ENCODE measurements at places on chromosomes 1 and 21.

DNA sequence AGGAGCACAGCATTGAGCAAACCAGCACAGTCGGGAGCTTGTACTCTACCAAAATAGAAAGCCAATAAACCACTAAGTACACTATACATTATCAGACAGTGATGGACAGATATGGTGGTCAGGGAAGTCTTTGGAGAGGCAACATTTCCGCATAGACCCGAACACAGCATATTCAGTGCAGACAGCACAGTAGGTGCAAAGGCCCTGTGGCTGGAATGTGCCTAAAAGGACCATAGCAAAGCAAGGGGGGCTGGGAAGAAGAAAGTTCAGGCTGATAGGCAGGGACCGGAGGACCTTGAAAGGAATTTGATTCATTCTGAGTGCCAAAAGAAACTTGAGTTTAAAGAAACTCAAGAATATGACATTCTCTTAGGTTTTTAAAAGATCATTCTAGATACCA lies 92.0 kb upstream of the GALNT2 start:
- DNase-seq = no peak

DNA sequence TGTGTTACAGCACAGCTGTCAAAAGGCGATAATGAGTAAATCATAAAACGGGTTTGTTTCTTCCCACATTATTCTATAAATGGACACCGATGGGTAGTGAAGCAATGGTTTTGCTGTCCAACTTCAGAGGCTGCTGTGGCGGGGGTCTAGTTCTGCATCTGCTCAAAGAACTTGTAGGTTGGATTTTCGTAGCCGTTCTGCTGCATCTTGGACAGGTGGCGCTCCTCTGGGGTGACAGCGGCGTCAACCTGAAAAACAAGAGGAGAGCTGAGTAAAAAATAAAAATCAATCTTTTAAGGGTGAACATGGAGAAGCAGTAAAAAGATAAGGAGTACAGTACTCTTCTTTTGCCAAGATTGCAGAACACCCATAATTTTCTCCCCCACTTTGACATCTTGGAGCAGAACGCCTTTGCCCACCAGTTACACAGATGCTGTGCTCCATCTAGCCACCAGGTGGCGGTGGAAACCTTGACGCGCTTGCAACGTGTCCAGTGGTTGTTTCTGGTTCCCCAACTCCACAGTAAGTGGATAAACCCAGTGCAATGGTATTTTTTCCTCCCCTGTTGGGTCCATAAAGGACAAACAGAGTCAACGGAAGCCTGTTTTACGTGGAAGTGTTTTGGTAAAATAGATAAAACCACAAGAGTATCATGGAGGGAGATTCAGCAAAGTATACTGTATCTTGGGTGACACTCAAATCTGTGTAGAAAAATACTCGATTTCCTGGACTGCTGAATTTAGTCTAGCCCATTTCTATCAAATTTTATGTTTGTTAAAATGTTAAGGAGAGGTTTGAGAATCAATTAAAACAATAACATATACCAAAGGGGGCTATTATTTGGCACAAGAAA lies 147.0 kb downstream of the GABPA start:
- DNase-seq = peak; percentile 54

DNA sequence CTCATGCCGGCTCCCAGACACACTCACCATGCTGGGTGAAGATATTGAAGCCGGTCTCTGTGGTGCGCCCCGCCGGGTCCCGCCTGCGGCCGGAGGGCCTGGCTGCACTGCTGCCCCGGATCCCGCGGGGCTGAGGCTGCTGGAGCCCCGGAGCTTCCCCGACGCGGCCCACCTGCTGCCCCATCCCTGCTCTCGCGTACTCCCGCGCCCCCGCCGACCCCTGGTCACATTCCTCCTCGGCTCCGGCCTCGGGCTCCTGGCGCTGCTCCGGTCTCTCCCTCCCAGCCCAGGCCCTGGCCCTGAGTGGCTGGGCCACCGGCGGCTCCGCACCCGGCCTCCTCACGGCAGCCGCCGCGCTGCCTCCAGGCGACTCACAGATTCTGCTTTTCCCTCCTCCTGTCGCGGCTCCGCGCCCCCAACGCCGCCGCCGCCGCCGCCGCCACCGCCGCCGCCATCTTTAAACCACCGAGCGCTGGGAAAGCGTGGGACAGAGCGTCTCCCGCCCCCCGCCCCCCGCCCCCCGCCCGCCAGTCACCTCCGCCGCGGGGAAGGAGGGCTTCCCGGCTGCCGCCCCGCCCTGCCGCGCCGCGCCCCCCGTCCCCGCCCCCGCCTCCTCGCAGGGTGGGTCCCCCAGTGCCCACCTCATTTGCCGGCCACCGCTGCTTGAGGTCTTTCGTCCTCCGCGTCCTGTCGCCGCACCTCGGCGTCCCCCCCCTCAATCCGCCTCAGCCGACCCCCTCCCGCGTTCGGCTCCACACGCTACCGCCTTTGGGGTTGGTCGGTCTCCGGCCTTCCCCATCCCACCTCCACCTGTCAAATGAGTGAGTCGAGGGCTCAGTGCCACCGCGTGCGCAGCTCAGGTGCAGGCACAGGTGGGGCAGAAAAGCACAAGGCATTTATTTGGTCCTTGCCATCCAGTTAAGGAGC lies at the start of gene ABL2:
Gene ABL2, minus strand, starts transcription at position 464 of the 927 bp plus-strand sequence. Its CDS starts 280 bp downstream, at position 184.
- DNase-seq = peak; percentile 61

GRCh38 chr1:59135761-59136255 lies 161.1 kb upstream of the FGGY start:
- DNase-seq = no peak

GRCh38 chr1:233281711-233282581 lies 13.6 kb downstream of the PCNX2 start:
- no peak for DNase-seq

DNA sequence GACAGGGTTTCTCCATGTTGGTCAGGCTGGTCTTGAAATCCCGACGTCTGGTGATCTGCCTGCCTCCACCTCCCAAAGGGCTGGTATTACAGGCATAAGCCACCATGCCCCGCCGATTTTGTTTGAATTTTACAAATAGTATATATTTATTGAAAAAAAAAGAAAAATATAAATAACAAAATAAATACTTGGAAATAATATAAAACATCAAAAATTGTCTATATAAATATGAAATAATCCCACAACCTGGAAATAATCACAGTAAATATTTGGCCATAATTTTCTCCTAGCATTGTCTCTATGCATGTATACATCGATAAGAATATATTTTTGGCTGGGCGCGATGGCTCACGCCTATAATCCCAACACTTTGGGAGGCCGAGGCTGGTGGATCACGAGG lies 2.7 kb upstream of the PLOD1 start:
- no peak for DNase-seq

- no peak for DNase-seq
Measured at GRCh38 chr1:59670662-59671061, 144.1 kb upstream of the HOOK1 start.

GRCh38 chr1:248804771-248805681 lies 20.7 kb downstream of the SH3BP5L start:
- DNase-seq = no peak

GRCh38 chr21:26655460-26655859 lies 82.4 kb upstream of the CYYR1 start:
- no peak for DNase-seq

- DNase-seq = no peak
Measured at GRCh38 chr1:204390751-204391466, 20.7 kb downstream of the PPP1R15B start.

- DNase-seq = no peak
Measured at GRCh38 chr1:231601824-231602672, 24.5 kb upstream of the DISC1 start.

GRCh38 chr1:48333316-48333715 lies 110.8 kb downstream of the SLC5A9 start:
- no peak for DNase-seq

- peak; percentile 66 for DNase-seq
Measured at GRCh38 chr1:228059634-228060457, 22.7 kb upstream of the ARF1 start.

- DNase-seq = peak; percentile 18
Measured at GRCh38 chr1:226763905-226764264, 24.8 kb upstream of the ITPKB start.

DNA sequence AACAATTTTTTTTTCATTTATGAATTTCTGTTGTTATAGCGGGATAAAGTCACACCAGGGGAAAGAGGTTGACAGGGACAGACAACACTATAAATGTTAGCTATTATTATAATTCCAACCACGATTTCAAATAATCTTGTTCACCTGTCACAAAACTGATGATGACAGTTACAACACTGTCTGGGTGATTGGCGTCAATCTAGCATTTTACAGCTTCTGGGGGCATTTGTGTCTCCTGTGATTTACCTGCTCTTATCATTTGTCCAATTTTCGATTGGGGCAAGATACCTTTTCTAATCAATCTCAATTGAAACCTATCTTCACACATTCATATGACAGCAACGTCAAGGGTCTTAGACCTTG lies 44.6 kb upstream of the LYST start:
- no peak for DNase-seq

- DNase-seq = peak; percentile 51
Measured at GRCh38 chr1:30929135-30929889, 20.8 kb upstream of the SDC3 start.

DNA sequence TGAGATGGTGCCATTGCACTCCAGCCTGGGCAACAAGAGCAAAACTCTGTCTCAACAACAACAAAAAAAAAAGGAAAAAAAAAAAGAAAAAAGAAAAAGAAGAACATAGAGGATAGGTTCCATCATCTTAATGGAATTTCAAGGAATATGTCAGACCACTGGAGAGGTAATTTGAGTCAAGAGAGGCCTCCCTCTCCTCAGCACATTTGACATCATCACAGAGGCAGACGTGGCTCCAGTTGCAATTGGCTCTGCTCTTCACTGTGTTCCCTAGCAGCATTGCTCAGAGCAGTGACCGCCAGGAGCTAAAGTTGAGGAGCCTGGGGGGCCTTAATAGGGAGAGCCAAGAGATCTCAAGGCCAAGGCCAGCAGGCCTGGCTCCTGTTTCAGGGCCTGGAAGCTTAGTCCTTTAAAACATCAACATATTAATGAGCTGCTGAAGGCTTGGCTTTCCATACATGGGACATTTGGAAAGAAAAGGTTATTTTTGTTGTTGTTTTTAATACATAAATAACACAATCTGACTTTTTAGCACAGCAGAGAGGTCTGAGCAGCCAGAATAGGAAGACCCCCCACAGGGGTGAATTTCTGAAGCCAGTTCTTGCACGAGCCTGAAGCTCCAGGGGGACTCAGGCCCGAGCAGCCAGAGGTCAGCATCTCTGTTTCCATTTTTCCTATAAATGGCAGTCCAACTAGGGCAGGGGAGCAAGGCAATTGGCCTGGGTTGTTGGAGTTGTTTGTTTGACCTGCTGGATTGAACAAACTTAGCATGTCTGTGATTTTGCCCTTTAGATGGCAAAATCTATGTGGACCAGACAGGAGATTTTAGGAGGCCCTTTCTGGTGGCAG lies 118.3 kb upstream of the FGGY start:
- no peak for DNase-seq

DNA sequence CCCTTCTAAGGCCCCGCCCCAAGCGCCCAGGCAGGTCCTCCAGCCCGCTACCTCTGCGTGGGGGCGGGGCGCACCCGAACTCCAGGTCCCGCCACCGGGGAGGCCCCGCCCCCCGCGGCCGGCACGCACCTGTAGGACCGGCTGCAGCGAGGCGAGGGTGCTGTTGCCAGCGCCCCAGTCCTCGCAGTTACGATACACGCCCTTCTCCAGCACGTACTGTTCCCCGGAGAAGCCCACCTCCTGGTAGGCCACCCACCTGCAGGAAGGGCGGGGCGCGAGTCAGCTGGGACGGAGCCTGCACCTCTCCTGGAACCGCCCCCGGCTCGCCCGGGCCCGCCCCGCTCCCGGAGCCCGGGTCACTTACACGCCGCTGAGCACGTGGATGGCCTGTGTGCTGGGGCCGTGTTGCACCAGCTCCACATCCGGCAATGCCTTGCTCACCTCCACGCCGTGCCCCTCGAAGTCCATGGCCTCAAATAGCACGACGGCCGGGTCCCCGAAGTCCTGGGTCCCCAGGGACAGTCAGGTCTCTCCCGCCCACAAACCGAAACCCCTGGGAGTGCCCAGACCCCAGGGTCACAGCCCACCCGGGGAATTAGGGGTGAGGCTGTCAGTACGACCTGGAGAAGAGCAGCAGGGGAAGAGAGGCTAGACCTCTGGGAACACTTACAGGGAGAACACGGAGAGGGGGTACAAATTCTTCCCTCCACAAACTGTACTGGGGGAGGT lies 17.3 kb downstream of the CRYBG2 start:
- DNase-seq = peak; percentile 84

GRCh38 chr1:38334930-38335592 lies 288.5 kb upstream of the POU3F1 start:
- DNase-seq = no peak

DNA sequence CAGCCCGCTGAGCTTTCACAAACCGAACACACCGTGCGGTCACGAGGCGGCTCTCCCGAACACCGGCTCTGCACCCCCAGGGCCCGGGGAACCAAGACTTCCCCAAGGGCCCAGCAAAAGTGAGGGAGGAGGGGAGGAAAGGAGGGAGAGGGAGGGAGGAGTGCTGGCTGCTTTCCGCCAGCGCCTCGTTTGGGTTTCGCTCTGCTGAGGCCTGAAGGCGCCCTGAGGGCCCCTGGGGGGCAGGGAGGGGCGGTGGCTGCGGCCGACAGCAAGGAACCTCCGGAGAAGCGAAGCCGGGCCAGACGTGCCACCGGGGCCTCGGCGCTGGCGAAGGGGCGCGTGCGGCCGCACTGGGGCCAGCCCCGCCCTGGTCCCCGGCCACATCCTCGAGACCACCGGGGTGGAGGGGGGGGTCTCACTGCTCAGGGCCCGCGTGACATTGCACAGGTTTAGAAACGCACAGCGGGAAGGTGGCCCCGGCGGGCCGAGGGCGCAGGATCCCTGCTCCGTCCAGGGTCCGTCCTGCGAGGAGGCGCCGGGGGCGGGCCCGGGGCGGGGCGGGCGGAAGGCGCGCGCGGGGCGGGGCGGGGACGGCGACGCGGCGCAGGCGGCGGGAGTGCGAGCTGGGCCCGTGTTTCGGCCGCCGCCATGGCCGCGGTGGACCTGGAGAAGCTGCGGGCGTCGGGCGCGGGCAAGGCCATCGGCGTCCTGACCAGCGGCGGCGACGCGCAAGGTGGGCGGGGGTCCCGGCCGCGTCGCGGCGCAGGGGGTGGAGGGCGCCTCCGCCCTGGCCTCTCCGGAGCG lies at the start of gene PFKL:
Gene PFKL, plus strand, starts transcription at position 596 of the 804 bp plus-strand sequence. Its CDS starts 53 bp downstream, at position 649.
- DNase-seq = peak; percentile 57

DNA sequence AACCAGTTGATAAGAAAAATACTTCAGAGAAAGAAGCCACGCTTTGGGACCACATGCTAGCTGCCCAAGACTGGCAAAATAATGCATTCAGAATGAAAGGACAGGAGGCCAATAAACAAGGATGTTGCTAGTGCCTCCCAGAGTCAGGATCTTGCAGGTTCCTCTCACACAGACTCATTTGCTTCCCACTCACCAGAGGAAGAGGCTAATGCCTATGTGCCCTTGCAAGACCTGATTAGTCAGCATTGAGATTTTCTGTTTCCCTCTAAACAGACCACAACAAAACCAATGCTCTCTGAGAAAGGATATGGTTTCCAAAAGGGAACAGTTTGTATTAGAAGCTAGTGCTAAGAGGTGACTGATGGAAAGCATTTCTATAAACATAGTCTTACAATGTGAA lies 85.7 kb downstream of the NRDC start:
- no peak for DNase-seq

Data from activated naive CD4-positive, alpha-beta T cell treated with anti-CD3 and anti-CD28 coated beads, Interleukin-2, amount 50 U/mL, for 16 hours (primary cell).